ENCODE measurements at places on chromosomes 11 and 22.

DNA sequence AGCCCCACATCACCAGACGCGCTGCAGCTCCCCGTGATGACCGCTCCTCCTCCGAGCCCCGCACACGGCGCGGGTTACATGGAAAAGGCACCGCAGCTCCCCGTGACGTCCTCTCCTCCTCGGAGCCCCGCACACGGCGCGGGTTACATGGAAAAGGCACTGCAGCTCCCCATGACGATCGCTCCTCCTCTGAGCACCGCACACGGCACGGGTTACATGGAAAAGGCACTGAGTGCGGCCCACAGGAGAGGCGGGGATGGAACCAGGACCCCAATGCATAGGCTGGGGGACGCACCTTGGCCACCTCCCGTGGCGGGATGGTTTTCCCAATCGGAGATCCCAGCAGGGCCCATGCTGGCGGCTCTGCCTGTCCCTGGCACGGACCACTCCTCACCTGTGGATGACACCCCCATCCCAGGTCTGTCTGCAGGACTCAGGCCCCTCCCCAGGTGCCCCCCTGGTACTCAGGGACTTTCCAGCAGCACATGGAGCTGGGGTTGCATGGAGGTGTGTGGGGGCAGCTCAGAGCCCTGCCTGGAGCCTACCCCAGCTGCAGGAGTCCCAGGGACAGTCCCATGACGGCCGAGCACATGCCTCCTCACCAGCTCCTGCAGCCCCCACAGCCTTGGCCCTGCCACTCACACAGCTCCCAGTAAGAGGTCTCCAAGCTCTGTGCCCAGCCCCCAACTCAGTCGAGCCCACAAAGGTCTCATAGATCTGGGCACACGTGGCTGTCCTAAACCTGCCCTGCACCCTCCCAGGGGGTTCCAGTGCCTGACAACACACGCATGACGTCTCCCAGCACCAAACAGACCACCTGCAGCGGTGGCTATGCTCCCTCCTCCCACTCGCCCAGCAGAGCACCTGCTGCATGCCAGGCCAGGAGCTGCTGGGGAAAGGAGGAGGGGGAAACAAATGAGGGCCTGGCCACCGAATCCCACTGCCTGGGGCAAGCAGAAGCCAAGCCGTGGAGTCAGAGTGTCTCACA is 166.6 kb downstream of the BRD1 start:
- DNase-seq: no peak

- no peak for DNase-seq
These were observed 17.3 kb downstream of the TRPM5 start for GRCh38 chr11:2426826-2427521.

DNA sequence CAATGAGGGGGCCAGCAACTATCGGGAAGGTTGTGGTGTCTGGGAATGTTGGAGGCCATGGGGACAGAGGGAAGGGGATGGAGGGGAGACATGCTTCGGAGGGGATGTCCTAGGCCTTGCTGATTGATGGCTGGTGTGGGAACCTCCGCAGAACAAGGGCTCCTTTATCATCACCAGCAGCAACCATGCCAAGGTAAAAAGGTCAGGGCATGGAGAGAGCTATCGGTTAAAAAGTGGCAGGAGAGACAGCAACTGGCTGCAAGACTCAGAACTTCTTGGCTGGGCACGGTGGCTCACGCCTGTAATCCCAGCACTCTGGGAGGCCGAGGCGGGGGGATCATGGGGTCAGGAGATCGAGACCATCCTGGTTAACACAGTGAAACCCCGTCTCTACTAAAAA is 3.0 kb downstream of the GSTT4 start:
- DNase-seq: no peak

DNA sequence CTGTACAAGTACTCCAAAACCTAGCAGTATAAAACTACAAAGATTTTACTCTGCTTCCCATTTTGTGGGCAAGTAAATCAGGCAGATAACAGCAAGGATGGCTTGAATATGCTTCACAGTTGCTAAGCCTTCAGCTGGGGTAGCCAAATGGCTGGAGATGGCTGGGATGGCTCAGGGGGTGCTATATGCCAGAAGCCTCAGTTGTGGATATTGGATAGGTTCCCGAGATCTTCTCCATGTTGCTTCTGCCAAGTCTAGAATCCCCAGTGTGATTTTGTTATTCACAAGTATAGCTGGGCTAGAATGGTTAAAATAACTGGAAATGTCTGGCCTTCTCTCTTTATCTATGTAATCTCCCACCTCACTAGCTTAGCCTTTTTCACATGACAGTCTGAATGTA is 472.3 kb upstream of the ARHGAP42 start:
- DNase-seq: no peak

DNA sequence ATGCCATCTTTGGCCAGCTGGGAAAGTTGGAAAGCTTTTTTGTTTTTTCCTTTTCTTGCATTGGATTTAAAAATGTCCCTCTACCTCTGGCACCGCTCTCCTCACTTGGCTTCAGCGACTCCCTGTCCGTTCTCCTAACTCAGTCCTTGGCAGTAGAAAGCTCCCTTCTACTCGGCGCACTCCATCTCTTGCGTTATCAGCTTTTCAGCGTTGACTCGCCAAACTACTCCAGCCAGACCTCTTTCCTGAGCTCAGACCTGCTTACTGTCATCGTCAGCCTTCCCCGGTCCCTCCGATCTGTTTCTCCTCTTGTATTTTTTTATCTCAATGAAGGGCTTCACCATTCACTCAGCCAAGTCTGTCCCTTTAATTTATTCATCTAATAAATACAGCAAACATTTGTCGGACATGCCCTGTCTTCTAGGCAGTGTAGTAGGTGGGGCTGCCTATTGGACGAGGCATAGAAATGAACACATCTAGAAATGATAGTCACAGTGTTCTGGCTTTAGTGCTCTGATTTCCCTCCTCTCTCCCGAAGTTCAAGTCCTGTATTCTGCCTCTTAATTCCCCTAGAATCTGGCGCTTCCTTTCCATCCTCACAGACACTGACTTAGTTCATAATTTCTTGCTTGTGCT is 839 bp downstream of the CEP164 start:
- DNase-seq: peak; percentile 28

DNA sequence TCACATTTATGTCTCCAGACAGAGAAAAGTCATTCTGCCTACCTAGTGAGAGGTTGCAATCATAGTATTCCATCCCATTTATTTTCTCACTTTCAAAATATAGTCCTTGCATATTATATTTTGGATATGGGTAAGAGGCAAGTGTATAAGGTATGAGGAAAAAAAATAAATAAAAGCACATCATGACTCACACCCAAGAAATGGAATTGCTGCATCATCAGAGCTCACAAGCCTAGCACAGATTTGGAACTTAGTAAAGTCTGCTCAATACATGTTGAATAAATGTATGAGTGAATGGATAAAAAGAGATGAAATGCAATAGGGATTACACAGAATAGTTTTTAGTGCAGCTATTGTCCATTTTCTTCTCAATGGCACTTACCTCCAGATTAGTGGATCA is 2.5 kb upstream of the OR51G1 start:
- no peak for DNase-seq

GRCh38 chr11:4464216-4465159 is 15.4 kb downstream of the OR52K2 start:
- DNase-seq: no peak

GRCh38 chr11:67213178-67213621 is 53.1 kb upstream of the GRK2 start:
- no peak for DNase-seq

- DNase-seq: no peak
These were observed 314.6 kb downstream of the BLID start for GRCh38 chr11:121801394-121801748.

- DNase-seq: no peak
These were observed 29.9 kb downstream of the SHANK2 start for GRCh38 chr11:71222318-71223080.

DNA sequence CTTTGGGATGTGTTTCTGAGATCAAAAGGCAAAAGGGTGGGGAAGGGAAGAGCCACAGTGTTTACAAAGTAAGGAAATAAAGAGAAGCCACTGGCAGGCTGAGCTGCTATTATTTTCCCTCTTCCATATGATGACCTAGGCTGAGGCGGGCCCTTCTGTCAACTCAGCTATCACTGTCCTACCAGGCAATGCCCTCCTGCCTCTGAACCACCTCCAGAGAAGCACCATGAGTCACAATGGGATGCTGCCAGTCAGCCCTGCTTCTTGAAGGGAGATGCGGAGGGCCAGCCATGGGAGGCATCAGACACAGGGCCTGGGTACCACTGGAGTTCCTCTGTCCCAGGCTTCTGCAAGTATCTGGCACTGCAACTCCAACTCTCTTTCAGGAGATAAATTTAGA is 107.9 kb upstream of the BID start:
- no peak for DNase-seq

DNA sequence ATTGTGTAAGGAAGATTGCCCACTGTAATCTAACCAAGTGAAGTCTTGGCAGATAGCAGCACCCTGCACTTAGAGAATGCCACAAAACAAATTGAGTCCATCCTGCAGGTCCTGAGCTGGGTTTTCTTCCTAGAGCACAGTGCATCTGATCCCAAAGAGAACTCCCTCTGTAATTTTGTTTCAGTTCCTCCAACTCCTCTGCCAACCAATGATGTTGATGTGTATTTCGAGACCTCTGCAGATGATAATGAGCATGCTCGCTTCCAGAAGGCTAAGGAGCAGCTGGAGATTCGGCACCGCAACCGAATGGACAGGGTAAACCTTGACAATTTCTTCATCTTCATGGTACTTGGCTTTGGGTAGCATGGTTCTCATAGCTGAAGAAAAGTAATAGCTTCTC is 33.1 kb upstream of the ST14 start:
- no peak for DNase-seq

DNA sequence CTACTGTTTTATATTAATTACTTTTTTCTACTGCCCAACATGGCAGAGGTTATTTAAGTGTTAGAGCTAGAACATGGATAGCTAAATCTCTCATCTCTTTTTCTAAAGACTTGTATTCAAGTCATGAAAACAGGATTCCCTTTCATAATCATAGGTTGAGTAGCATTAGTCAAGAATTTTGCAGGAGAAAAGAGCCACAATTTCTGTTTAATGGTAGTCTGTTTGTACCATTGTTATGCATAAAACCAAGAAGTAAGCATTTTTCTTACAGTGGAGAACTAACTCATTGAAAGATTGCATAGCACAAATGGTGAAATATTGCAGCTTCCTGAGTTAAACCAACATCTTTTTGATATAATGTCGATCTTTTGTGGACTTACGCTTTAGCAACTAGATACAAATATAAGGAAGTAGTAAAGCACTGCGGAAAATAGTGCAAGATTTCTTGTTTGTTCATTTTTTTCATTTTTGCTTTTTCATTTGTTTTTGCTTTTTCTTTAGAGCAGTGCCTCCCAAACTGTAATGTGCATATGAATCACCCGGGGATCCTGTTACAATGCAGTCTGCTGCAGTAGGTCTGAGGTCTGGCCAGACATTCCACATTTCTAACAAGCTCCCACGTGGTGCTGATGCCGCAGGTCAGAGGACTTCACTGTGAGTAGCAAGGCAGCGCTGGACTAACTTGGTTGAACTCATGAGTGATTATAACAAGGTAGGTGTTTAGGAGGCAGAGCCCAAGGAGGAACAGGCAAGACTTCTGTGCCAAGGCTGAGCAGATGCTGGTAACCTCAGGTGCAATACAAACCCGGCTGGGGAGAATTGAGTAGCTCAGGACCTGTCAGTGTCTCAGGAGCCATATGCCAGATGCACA is 4.6 kb downstream of the ETS1 start:
- peak; percentile 92 for DNase-seq

GRCh38 chr11:107157809-107158187 is 139.5 kb upstream of the GUCY1A2 start:
- DNase-seq: no peak

- DNase-seq: no peak
These were observed 144.2 kb downstream of the TRIM29 start for GRCh38 chr11:119993722-119994121.

DNA sequence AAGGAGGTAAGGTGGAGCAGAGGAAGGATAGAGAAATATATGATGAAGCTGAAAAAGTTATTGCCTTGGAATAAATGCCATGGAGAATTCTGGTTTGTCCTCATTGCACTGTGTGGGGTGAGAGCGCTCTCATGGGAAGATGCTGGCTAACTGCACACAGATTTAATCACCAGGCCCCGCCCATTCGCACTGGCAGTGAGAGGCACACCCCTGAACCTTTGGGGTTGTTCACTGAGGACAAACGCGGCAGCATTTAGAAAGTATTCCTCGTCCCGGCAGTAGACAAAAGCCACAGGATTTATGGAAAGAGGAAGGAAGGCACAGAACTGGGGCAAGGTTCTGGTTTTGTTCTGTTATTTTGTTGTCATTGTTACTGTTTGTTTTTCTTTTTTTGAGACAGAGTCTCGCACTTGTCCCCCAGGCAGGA is 70.2 kb downstream of the MED15 start:
- DNase-seq: peak; percentile 20

DNA sequence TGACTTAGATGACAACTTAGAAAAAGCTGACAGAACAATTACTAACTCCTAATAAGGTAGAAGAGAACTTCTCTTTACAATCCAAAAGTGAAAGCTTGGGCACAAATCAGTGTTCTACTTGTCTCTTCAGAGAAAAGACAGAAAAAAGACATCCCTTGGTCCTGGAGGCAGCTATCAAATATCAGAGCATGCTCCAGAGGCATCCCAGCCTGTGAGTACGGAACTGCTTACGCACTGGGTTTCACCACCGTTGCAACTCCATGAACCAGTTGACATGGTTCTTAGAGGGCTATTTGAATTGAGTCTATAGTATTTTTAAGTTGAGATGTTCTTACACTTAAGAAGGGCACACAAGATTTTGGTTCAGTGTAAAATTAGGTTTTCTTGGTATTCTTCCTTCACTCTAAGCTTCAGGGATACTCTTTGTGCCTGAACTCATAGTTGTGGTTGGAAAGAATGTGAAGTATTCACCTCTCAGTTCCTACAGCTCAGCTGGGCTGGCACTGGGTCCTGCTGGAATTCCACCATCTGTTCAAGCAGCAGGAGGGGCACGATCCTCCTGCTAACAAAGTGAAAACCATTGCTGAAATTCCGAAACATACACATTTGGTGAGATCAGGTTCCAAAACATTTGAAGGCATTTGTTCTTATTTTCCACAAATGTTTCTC is 6.3 kb downstream of the AKIP1 start:
- DNase-seq: peak; percentile 97

DNA sequence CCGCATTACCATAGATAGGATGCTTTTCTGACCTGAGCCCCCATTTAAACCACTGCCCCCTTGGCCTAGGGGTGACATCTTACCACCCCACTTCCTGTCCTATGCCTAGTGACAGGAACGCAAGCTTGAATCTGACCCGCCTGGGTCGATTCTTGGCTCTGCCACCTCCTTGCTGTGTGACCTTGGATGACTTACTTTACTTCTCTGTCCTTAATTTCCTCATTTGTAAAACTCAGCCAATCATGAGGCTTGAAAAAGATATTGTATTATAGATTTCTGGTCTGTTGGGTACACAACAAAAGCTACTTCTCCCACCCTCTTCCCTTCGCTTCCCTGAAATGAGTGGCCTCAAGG is 39.2 kb upstream of the CDON start:
- no peak for DNase-seq
